Activated naive CD4-positive, alpha-beta T cell (primary cell): ENCODE measurements at places on chromosomes 6 and 20.

DNA sequence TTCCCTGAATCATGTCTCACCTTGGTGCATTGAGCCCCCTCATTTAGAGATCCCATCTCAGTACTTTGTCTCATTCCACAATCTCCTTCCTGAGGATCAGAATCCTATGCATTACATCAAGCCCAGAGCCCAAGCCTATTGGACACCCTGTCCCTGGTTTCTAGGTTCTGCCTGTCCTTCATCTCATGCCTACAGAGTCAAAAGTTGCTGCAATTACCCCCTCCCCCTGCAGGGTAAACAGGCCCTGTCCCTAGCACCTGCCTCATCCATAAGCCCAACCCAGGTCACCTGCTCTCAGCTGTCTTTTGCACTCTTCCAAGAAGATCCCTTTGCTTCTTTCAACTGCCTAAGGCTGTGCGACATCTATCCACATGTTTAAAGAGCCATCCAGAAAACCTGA, 93.9 kb downstream of the SPTLC3 start:
- DNase-seq, result no peak

DNA sequence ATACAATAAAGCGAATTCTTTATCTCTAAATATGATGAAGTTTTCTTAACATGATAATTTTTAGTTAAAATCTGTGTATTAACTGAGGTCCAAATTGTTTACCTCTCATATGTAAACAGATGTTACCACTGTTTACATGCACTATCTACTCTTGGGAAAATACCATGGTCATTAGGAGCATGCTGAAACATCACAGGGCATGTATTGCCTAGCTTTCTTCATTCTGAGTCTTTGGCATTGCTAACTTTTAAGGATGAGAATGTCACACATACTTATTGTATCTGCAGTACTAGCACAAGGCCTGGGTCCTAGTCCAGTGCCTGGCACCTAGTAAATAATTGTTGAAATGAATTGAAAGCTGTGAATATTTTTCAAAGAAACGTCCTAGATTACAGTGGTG, 20.6 kb downstream of the SMPDL3A start:
- DNase-seq, result no peak

DNA sequence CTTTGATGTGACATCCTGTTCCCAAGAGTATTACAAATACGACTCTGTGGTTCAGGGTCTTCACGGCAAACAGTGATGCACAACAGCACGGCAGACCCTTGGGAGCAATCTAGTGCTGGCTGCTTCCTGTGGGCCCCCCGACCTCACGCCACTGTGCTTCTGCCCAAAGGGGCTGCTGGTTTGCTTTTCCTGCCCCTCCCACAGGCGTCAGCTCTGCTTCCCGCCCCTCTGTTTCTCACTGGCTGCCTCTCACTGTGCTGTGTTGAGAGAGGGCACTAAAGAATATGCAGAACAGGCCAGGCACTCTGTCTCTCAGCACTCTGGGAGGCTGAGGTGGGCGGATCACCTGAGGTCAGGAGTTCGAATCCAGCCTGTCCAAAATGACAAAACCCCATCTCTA, 554.5 kb upstream of the AGPAT4 start:
- DNase-seq, result no peak

- no peak for DNase-seq
These were observed 34.6 kb upstream of the SRPK1 start for GRCh38 chr6:35955521-35955920.

- DNase-seq, result no peak
These were observed 48.1 kb downstream of the SYNJ2 start for GRCh38 chr6:158029668-158030230.

GRCh38 chr6:44275749-44276648, 5.7 kb downstream of the TMEM151B start:
- DNase-seq, result no peak

GRCh38 chr6:41088451-41088850, 15.7 kb downstream of the NFYA start:
- no peak for DNase-seq

GRCh38 chr20:19786311-19786710, 28.3 kb downstream of the RIN2 start:
- DNase-seq, result no peak

- DNase-seq, result no peak
These were observed 160.7 kb downstream of the FOXC1 start for GRCh38 chr6:1770435-1770843.

DNA sequence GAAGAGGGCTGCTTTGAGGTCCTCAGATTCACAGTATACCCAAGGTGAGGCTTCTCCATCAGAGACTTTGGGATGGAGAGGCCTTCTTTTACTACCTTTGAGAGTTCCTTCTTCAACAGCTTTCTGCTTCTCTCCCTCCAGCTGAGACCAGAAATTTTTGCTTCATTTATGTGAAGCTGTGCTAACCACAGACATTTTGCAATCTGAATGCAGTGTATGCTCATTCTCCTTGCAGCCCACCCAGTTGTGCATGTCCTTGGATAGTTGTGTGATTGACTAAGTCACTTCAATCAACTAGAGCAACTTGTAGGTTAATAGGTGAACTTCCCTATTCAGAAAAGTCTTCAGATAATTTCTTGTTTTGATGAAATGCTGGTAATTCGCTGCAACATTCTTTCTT, 20.1 kb downstream of the DCBLD1 start:
- no peak for DNase-seq

- DNase-seq, result no peak
These were observed 27.9 kb upstream of the NT5E start for GRCh38 chr6:85421972-85422371.

GRCh38 chr20:6818033-6818808, 50.7 kb downstream of the BMP2 start:
- no peak for DNase-seq

- DNase-seq, result no peak
These were observed 134.1 kb downstream of the CCDC170 start for GRCh38 chr6:151627689-151628444.

- no peak for DNase-seq
These were observed 20.4 kb downstream of the UTRN start for GRCh38 chr6:144305567-144305966.

- DNase-seq, result peak; percentile 28
These were observed 780 bp downstream of the ZCCHC3 start for GRCh38 chr20:297925-298775.

GRCh38 chr6:27178407-27178730, 69.1 kb upstream of the PRSS16 start:
- DNase-seq, result no peak

GRCh38 chr6:43921548-43922425, 151.8 kb downstream of the VEGFA start:
- no peak for DNase-seq

DNA sequence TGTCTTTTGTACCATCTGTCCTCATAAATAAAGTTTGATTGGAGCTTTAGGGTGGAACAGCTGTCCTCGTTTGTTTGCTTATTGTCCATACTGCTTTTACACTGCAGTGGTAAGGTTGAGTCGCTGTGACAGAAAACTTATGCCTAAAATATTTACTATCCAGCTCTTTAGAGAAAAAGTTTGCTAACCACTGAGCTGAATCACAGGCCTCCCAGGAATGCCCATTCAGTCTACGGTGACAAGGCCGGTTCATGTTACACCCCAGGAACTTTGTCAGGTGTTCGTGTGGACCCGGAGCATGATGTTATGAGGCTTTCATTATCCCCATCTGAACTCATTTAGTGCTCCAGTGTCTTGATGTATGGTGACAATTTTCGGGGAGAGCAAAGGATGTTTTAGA, 401.1 kb downstream of the SAMD5 start:
- no peak for DNase-seq

GRCh38 chr20:59146780-59147565, 16.6 kb upstream of the ZNF831 start:
- DNase-seq, result no peak

- DNase-seq, result no peak
These were observed 95.3 kb downstream of the CDKAL1 start for GRCh38 chr6:20629509-20629908.

DNA sequence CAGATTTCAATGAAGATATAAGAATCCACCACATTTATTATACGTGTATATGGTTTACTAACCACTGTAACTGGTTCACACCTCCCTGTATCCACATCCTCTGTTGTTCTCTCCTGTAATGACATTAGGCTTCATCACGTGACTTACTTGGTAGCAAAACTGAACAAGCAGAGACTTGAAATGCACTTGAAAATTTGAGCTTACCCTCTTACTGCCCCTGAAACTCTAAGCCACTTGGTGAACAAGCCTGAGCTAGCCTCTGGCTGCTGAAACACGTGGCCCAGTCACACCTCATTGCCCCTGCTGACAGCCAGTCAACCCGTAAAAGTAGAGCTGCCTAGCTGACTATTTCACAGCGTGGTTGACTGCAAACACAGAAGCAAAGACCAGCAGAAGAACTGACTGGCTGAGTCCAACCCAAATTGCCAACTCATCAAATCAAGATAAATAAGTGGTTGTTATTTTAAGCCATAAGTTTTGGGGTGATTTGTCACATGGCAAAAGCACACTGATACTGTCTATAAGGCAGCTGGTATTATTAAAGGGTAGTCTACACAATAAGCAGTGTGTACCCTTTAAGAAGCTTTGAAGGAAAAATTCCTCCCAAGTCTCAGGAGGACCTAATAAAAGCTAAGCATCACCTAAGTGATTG, 109.0 kb downstream of the RALGAPA2 start:
- no peak for DNase-seq

DNA sequence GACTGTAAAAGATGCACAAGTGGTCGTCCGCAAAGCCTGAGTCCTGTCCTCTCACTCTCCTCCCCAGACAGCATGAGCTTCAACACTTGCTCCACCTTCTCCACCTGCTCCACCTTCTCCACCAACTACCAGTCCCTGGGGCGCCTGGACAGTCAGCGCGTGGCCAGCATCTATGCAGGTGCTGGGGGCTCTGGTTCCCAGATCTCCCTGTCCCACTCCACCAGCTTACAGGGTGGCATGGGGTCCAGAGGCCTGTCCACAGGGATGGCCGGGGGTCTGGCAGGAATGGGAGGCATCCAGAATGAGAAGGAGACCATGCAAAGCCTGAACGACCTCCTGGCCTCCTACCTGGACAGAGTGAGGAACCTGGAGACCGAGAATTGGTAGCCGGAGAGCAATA, 162.2 kb upstream of the NT5E start:
- no peak for DNase-seq

- peak; percentile 6 for DNase-seq
These were observed 112.0 kb upstream of the COL21A1 start for GRCh38 chr6:56359201-56359899.

- no peak for DNase-seq
These were observed 126.6 kb downstream of the ADAT2 start for GRCh38 chr6:143323729-143324470.

DNA sequence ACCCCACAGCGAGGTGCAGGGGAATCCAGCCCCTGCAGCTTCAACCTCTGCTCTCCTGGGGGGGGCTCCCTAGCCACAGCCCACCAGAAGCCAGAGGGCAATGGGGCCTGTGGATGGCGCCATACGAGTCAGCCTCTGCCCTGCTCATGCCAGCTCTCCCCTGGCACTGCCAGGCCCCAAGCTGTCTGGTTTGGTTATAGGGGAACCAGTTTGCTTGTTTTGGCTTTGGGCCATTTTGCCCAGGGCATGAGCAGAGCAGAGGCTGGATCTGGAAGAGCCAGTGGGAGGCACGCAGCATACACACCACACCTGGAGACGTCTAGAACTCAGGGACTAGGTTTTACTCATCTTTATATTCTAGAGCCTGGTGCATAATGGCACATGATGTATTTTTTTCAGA, 66.7 kb upstream of the SLC22A16 start:
- no peak for DNase-seq
